ENCODE measurements at places on chromosomes 5 and 9. TPM values are rescaled to one million over a fixed set of nuclear protein-coding genes. Genes with fewer than 3 reads are reported as not detected.

GRCh38 chr9:114990901-114991300 is 60.5 kb upstream of the TNFSF8 start:
- H3K27me3 ChIP-seq = no peaks in the 10 kb centered on the region
- H3K36me3 ChIP-seq = no peaks in the 10 kb centered on the region
- no peak overlapping the region for H3K27ac ChIP-seq
- DNase-seq = no peak
- H3K4me3 ChIP-seq = no peak overlapping the region

- H3K4me1 ChIP-seq = peaks cover 49% of the 10 kb centered on the region
- H3K27ac ChIP-seq = peak overlapping the region; percentile 37
- H3K4me3 ChIP-seq = no peak overlapping the region
- DNase-seq = peak; percentile 88
- no peaks in the 10 kb centered on the region for H3K27me3 ChIP-seq
- H3K36me3 ChIP-seq = peaks cover 28% of the 10 kb centered on the region
Measured at GRCh38 chr5:177468685-177469628, 4.5 kb downstream of the DBN1 start.

PCA3 gene
- not detected for total RNA-seq

- no peaks in the 10 kb centered on the region for H3K4me1 ChIP-seq
- H3K4me3 ChIP-seq = no peak overlapping the region
- DNase-seq = no peak
- no peaks in the 10 kb centered on the region for H3K36me3 ChIP-seq
Measured at GRCh38 chr5:169711551-169712225, 74.6 kb downstream of the DOCK2 start.

DNA sequence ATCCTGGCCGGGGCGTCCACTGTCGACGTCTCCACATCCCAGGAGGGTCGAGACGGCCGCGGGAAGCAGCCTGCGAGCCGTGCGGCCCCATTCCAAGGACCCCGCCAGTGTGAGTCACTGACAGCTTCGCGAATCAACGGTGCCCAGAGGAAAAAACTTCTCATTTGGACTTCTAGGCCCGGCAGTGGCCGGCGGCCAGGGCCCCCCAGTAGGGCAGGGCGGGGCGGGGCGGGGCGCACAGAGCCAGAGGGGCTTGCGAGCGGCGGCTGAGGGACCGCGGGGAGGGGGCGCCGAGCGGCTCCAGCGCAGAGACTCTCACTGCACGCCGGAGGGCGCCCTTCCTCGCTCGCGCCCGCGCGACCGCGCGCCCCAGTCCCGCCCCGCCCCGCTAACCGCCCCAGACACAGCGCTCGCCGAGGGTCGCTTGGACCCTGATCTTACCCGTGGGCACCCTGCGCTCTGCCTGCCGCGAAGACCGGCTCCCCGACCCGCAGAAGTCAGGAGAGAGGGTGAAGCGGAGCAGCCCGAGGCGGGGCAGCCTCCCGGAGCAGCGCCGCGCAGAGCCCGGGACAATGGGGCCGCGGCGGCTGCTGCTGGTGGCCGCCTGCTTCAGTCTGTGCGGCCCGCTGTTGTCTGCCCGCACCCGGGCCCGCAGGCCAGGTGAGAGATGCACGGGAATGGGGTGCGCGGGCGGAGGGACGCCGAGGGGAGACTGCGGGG is at the start of gene F2R:
Gene F2R (plus strand): TSS at position 391 of the 720 bp plus-strand sequence. CDS start 182 bp downstream, at position 573.
- H3K27me3 ChIP-seq = peaks cover 17% of the 10 kb centered on the region
- no peak for DNase-seq
- H3K36me3 ChIP-seq = no peaks in the 10 kb centered on the region

NDOR1 gene
- 3.8 TPM for total RNA-seq

- H3K36me3 ChIP-seq = no peaks in the 10 kb centered on the region
- DNase-seq = no peak
- H3K27me3 ChIP-seq = no peaks in the 10 kb centered on the region
- H3K27ac ChIP-seq = no peak overlapping the region
- no peaks in the 10 kb centered on the region for H3K4me1 ChIP-seq
Measured at GRCh38 chr5:152560512-152561137, 155.5 kb upstream of the NMUR2 start.

GRCh38 chr9:83538172-83538889 is at the start of gene FRMD3:
Gene FRMD3 (minus strand): TSS chr9:83538401. CDS start chr9:83538231, 170 bp downstream.
- peaks cover 18% of the 10 kb centered on the region for H3K4me1 ChIP-seq
- peaks cover 3% of the 10 kb centered on the region for H3K27me3 ChIP-seq
- H3K4me3 ChIP-seq = peak within 1 kb of the TSS; percentile 57
- DNase-seq = peak; percentile 90

DNA sequence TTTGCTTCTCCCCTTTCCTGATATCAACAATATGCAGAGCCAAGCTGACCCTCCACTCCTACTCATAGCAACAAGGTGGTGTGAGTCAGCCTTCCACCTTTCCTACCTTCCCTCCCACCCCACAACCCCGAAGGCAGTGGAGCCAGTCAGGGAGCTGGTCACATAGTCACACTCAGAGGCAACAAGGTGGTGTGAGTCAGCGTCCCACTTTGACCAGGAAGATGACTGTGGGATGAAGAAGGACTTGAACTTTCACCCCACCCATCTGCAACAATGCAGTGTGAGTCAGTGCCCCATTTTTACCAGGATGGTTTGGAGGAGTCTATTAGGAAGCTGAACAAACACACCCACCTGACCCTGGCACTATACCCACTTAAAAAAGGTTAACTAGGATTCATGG is 30.1 kb upstream of the ZNF782 start:
- no peak for DNase-seq
- no peak overlapping the region for H3K27ac ChIP-seq
- no peaks in the 10 kb centered on the region for H3K4me1 ChIP-seq
- H3K36me3 ChIP-seq = no peaks in the 10 kb centered on the region
- no peaks in the 10 kb centered on the region for H3K27me3 ChIP-seq

FSD1L gene
- 3.9 TPM for total RNA-seq

PAM gene
- 261 TPM for total RNA-seq

- H3K36me3 ChIP-seq = no peaks in the 10 kb centered on the region
- H3K4me1 ChIP-seq = no peaks in the 10 kb centered on the region
- H3K4me3 ChIP-seq = no peak overlapping the region
- H3K27ac ChIP-seq = no peak overlapping the region
- no peak for DNase-seq
- H3K27me3 ChIP-seq = no peaks in the 10 kb centered on the region
Measured at GRCh38 chr5:102279711-102280110, 16.4 kb downstream of the SLCO4C1 start.

DNA sequence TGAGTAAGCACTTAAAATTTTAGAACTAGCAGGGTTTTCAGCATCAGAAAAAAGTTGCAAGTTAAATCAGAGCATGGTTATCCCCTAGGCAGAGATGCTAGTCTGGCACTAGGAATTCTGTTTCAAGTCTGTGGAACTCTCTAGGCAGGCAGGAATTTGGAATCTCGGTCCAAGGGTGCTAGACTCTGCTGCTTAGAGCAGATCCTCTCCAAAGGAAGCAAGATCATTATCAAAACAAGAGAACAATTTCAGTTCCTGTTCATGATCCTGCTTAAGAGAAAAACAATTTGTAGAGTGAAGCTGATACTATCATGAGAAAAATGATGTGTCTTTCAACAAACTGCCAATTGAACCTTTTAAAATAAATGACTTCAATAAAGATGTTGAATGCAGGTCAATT is 420.7 kb downstream of the KIF4B start:
- DNase-seq = no peak
- no peaks in the 10 kb centered on the region for H3K36me3 ChIP-seq
- no peak overlapping the region for H3K27ac ChIP-seq

TMEM171 gene
- not detected for total RNA-seq

DNA sequence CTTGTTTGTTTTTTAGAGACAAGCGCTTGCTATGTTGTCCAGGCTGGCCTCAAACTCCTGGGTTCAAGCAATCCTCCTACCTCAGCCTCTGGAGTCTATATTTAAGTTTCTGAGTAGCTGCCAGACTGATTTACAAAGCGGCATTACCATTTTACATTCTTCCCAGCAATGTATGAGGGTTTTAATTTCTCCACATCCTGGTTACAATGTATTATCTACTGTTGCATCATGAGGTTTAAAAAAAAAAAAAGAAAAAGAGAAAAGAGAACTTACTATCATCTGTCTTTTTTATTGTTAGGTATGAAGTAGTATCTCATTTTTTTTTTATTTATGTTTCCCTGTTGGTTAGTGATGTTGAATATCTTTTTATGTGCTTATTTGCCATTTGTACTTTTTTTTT is 18.9 kb upstream of the CLINT1 start:
- H3K4me1 ChIP-seq = peaks cover 5% of the 10 kb centered on the region
- DNase-seq = no peak
- no peaks in the 10 kb centered on the region for H3K27me3 ChIP-seq
- H3K27ac ChIP-seq = no peak overlapping the region

GRCh38 chr5:77366717-77367500 is 125.2 kb downstream of the WDR41 start:
- DNase-seq = no peak
- no peak overlapping the region for H3K27ac ChIP-seq
- no peaks in the 10 kb centered on the region for H3K27me3 ChIP-seq
- H3K4me3 ChIP-seq = no peak overlapping the region

OCLN gene
- total RNA-seq = 1.6 TPM

DNA sequence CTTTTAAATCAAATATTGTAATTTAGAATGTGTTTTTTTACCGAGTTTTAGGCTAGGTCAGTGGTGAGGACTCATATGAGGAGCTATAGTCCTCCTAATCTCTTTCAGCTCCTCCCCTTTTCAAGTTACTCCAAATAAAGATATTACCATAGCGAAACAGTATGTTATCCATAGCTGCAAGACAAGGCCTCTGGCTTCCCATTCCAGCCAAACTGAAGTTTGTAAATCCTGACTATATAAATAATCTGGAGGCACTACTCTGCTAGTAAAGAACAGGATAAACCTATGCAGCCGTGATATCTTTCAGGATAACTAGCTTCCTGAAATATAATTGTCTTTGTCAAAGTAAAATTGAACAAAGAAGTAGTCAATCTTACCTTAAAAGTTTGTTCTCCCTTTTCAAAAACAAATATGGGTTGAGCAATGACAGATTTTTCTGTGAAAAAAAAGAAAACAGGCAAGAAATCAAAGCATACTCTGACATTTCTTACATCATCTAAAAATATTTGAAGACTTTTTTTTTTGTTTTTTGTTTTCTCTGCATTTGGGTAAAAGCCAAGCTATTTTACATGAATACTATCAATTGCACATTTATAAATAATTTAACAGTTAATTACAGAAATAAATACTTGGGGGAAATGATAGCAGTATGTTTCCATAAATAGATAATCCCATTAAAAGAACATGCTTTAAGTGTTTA is 29.3 kb upstream of the NADK2 start:
- H3K27ac ChIP-seq = no peak overlapping the region
- no peak for DNase-seq
- H3K27me3 ChIP-seq = no peaks in the 10 kb centered on the region
- H3K4me3 ChIP-seq = no peak overlapping the region

DNA sequence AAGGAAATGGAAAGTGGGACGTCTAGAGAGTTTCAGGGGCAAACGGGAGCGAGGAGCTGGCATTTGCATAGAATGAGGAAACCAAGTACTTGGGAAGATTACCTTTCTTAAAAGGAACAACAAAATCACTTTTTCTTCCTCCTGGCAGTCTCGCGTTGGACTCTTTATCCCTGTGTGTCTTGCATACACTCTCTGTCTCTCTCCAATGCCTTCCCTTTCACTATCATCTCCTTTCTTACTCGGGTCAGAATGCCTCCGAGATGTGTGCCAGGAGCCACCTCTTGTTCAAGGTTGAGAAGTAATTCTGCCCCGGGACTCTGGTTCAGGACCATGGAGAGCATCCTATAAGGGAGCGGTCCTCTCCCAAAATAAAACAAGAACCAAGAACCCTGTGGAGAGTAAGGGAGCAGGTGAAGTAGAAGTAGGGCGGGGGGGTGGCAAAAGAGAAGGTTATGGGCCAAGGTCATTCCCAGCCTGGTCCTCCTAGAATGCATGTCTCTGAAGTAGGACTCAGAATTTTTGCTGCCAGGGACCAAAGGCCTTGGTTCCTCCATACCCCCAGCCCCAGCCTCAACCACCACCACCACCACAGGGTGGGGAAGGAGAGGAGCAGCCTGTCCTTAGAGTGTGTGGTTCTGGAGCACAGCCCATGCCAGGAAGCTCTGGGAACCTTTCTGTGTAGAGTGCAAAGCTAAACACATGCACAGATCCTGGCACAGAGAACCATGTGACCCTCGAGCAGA is 72.1 kb upstream of the ARAP3 start:
- H3K4me1 ChIP-seq = no peaks in the 10 kb centered on the region
- H3K4me3 ChIP-seq = no peak overlapping the region
- peaks cover 76% of the 10 kb centered on the region for H3K27me3 ChIP-seq

GRCh38 chr5:169013208-169013728 is 287.7 kb downstream of the SLIT3 start:
- H3K4me3 ChIP-seq = no peak overlapping the region
- no peaks in the 10 kb centered on the region for H3K27me3 ChIP-seq
- no peaks in the 10 kb centered on the region for H3K36me3 ChIP-seq

DNA sequence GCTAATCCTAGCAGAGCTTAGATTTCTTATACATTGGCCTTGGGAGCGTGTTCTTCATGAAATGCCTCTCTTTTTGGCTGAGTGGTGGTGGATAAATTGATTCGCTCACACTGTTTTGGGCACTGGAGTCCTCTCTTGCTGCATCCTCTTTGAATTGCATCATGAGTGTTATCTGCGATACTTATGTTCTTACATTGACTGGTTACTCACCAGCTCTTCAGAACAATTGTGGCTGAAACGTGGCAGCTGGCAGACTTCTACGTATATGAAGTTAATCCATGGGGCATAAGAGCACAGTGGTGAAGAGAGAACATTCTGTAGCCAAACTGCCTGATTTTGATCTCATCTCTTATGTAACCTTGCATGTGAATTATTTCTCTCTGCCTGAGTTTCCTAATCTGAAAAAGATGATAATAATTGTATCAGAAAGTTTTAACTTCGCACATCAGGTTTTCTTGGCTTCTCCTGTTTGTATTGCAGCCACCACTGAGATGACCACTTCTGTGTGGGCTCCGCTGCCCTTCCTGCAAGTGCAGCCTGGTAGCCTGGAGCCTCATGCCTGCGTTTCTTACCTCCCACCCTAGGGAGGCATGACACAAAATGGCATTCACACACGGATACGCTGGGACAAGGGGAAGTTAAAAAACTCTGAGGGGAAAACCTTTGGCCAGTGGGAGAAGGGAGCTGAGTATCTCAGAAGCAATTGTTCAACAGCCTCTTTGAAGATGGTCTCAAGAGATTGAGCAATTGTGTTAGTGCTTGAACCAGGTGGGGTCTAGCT is 295.2 kb downstream of the ARHGAP26 start:
- peak overlapping the region; percentile 17 for H3K27ac ChIP-seq
- no peak overlapping the region for H3K4me3 ChIP-seq
- no peak for DNase-seq
- no peaks in the 10 kb centered on the region for H3K36me3 ChIP-seq
- H3K27me3 ChIP-seq = no peaks in the 10 kb centered on the region

CD274 gene
- total RNA-seq = 8.9 TPM

DNA sequence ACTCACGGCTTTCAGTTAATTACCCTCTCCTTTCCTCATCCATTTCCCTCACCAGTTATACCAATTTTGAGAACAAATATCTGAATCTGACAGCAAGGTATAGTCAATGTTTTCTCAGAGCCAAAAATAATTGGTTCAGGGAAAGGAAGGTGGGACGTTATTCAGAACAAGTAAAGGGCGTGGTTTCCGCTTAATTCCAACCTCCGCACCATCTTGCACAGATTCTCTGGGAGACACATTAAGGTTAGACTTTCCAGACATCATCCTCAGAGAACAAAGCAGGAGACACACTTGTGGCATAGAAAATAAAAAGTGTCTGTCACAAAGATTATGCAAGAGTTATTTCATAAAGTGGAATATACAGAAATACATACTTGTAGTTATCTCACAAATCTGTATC is 441.2 kb downstream of the IRX1 start:
- no peaks in the 10 kb centered on the region for H3K4me1 ChIP-seq
- DNase-seq = no peak
- no peak overlapping the region for H3K27ac ChIP-seq
- H3K36me3 ChIP-seq = no peaks in the 10 kb centered on the region
- H3K27me3 ChIP-seq = no peaks in the 10 kb centered on the region

GRCh38 chr5:24401773-24402172 is 243.0 kb downstream of the CDH10 start:
- no peaks in the 10 kb centered on the region for H3K4me1 ChIP-seq
- H3K27me3 ChIP-seq = no peaks in the 10 kb centered on the region
- H3K27ac ChIP-seq = no peak overlapping the region
- no peak for DNase-seq
- H3K36me3 ChIP-seq = no peaks in the 10 kb centered on the region

All from sigmoid colon (tissue), 7 donors.